ENCODE measurements at places on chromosomes 7 and 10.

GRCh38 chr7:129438839-129439651 lies 4.8 kb downstream of the STRIP2 start:
- DNase-seq: no peak

DNA sequence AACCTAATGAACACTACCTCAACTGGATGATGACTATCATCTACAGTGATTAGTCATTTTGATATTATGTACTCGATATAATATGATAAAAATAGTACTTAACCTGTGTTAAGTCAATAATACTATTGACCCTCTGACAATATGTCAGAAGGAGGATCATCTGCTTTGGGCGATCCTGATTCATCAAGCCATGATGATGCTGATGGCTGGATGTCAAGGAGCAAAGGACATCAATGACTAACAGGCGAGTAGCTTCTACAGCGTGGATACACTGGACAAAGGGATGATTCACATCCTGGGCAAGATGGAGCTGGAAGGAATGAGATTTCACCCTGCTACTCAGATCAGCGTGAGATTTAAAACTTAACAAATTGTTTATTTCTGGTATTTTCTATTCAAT lies 94.4 kb upstream of the SKAP2 start:
- DNase-seq: no peak

GRCh38 chr7:140640060-140640637 lies 464 bp downstream of the DENND2A start:
- no peak for DNase-seq

- no peak for DNase-seq
Observed at GRCh38 chr7:14242175-14242574, 252.7 kb upstream of the ETV1 start.

DNA sequence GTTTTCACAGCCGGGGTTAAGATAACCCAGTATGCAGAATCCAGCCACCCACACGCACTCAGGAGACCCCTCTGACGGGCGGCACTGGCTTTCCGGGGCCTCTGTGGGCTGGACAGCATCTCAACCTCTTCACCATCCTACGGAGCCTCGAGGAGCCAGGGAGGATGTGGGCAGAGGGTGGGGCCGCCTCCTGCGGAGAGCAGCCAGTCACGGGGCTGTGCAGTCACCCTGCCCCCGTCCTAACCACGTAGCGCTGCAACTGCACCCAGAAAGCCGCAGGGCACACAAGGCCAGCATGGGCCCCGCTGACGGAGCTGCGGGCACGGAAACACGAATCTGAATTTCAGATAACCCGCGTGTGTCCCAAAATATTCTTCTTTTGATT lies 270.3 kb downstream of the ELFN1 start:
- DNase-seq: no peak

DNA sequence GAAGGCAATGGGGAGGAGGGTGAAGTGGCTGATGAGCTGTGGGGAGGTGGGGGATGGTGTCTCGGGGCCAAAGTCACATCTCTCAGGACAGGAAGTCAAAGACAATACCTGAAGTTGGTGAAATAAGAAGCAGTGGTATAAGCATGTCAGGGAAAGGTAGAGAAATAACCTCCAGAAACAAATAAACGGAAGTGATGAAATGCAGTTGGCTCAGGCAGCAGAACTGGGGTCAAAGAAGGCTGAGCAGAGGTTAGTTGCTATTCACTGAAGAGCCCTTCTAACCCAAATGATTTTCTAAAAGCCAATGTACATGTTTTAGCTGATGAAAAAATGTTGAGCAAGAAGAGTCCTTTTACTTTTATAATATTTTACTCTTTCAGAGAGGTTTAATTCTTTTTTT lies 78.6 kb upstream of the ADRB1 start:
- no peak for DNase-seq

- DNase-seq: no peak
Observed at GRCh38 chr10:101779544-101780186, 3.6 kb downstream of the NPM3 start.

DNA sequence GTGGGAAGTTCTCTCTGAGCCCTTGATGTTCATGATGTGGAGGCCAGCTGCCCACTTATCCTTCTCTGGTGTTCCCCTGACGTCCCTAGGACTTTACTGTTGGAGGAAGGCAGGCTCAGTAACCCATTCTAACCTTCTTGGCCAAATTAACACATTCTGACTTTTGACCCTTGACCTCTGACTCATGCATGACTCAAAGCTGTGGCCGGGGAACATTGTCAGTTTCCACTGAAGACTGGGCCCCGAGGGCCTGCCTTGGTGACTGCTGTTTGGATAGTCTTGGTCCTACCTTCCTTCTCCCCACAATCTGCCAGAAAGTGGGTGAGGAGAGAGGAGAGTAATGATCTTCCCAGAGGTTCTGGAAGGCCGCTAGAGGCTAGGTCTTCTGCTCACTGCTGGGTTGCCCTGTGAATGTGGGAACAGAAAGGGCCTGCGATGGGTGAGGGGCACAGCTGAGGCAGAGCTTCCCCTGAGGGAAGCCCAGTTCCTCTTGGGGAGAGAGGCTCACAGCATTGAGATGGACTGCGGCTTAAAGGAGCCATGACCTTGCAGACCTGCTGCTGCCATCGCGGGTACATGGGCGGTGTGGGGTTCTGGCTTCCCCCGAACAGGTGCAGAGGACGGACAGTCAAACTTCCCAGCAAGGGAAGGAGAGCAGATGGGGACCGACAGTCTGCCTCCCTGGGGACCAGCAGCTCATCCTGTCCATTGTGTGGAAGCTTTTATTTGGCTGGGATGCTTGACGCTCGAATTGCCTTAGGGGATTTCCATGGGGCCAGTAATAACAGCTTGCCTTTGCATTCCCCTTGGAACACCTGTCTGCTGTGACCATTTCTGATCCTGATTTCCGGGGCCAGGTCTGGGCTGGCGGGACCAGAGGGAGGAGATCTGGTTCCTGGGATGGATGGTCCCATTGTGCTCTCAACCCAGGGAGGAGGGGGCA lies 43.8 kb downstream of the ADAMTS14 start:
- peak; percentile 4 for DNase-seq

- DNase-seq: no peak
Observed at GRCh38 chr10:131689016-131689415, 211.8 kb upstream of the PPP2R2D start.

DNA sequence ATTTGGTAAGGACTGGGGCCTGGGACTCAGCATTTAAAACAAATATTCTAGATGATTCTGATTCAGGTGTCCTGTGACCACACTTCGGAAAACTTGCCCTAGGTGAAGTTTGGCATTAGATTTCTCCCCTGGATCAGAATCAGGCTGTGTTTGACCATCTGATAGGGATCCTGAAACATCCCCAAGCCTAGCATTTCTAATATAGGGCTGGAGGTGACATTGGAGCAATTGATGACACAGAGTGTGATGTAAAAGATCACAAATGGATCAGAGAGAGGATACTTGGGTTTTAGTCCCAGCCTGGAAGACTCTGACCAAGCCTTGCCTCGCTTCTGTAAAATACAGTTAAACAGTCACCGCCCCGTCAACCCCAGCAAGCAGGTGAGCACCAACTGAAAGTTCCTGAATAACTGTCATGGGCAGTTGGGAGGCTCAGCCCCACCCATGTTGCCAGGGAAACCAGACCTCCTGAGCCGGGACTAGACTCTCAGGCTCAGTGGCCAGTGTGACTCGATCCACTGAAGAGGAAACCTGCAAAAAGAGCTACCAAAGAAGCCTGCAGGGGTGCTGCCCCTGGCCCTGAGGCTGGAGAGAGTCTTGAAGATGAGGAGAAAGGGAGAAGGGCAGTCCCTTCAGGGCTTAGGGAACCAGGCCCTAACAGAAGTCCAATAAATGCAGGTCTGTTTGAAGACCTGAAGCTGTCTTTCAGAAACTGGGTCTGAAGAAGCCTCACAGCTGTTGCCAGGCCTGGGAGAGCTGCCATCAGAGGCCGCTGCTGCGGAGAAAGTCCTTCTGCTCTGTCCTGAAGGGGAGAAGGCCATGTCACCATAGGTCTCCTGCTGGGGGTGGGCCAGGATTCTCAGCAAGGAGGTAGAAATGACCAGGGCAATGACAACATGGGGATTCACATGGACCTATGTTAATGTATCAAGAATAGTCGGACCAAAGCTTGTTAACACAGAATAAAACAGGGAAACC lies 126.1 kb upstream of the KCNMA1 start:
- no peak for DNase-seq

Data from NCI-H446 treated with DMSO at 0.1 percent for 48 hours (cell line).